ENCODE measurements at places on chromosomes 2 and 18.

DNA sequence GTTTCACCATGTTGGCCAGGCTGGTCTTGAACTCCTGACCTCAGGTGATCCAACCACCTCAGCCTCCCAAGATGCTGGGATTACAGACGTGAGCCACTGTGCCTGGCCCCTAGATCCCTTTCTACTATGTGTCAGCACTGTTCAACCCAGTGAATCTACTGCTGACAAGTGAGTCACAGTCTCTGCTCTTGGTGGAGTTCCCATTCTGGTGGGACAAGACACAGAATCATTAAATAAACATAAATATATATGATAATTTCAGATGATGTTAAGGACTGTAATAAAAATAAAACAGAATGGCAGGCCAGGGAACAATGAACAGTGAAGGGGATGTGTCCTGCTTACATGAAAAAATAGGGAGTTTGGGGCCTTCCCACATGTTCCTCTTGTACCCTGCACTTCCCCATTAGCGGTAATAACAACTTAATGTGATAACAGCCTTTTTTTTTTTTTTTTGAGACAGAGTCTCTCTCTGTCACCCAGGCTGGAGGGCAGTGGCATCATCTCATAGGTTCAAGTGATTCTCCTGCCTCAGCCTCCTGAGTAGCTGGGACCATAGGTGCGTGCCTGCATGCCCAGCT lies 112.2 kb downstream of the CPO start:
- DNase-seq = peak; percentile 45

GRCh38 chr2:192042126-192042525 lies 152.6 kb downstream of the TMEFF2 start:
- no peak for DNase-seq

DNA sequence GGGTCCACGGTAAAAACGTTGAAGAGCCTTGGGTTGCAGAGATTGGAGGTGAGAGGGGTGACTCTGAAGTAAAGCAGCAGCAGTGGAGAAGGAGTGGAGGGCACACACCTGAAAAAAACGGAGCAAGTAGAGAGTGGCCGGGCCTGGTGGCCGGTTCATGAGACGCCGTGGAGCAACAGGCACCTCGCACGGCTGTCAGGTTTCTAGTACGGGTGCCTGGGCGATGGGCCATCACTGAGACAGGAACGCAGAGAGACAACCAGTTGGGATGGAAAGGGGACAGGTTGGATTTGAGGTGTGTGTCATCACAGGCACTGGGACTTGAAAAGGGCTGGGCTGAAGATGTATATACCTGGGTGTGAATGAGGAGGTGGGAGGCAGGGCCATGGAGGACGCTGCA lies 104.2 kb downstream of the MTCL1 start:
- DNase-seq = no peak

DNA sequence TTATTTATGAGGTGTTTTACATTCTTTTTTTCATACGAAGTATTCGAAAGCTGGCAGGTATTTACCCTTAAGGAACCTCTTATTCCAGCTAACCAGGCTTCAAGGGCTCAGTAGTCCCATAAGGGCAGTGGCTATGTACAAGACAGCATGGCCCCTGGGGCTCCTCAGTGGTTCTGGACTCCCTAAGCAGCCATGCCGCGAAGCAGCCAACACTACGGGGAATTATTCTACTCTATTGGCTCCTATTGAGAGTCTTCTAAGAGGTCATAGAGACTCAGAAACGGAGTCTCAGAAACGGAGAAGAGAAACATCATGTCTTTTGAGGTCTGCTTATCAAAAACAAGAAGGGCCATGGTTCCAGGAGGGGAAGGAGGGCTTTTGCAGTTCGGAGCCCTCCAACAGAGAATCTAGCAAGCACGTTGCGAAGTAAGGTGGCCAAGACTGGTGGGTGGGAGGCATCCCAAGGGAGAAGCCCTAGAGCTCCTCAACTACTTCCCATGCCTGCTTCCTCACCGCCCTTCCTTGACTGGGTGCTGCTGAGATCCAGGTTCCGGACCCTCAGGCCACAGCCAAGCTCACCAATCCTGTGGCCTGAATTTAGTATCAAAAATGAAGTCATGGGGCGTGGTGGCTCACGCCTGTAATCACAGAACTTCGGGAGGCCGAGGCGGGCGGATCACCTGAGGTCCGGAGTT lies 109.7 kb downstream of the INO80D start:
- DNase-seq = no peak

GRCh38 chr18:25561918-25562317 lies 210.0 kb upstream of the ZNF521 start:
- peak; percentile 28 for DNase-seq

DNA sequence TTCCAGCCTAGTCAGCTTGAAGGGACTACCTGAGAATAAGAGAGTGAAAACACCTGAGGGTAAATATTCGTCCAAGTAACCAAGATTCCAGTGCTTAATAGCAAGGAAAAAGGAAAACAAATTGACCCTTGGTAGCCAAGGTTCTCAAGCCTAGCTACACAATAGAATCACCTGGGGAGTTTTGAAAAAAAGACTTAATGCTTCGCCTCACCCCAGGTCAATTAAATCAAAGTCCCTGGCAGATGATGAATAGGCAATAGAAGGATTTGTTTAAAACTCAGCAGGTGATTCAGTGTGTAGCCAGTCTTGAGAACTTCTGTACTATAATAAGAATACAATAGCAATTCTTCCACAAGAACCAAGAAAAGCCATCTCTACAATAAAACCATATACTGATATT lies 500.2 kb downstream of the XIRP2 start:
- DNase-seq = no peak

- peak; percentile 58 for DNase-seq
These were observed 18.2 kb downstream of the BMP10 start for GRCh38 chr2:68853035-68853434.

DNA sequence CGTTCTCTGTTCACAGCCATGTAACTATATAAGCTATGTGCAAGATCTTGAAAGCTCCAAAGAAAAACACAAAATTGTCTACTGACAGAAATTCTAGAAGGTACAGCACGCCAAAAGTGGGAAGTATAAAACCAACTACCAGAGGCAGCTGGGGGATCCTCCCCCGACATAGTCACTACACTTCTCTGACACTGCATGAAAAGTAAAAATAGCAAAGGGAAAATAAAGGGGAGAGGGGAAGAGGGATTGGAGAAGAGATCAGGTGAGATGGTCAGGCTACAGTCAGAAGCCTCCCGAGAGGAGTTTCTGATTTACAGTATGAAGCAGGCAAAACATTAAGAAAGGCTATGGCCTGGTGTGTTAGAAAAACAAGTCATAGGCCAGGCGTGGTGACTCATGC lies 39.8 kb upstream of the PCBP1 start:
- no peak for DNase-seq

DNA sequence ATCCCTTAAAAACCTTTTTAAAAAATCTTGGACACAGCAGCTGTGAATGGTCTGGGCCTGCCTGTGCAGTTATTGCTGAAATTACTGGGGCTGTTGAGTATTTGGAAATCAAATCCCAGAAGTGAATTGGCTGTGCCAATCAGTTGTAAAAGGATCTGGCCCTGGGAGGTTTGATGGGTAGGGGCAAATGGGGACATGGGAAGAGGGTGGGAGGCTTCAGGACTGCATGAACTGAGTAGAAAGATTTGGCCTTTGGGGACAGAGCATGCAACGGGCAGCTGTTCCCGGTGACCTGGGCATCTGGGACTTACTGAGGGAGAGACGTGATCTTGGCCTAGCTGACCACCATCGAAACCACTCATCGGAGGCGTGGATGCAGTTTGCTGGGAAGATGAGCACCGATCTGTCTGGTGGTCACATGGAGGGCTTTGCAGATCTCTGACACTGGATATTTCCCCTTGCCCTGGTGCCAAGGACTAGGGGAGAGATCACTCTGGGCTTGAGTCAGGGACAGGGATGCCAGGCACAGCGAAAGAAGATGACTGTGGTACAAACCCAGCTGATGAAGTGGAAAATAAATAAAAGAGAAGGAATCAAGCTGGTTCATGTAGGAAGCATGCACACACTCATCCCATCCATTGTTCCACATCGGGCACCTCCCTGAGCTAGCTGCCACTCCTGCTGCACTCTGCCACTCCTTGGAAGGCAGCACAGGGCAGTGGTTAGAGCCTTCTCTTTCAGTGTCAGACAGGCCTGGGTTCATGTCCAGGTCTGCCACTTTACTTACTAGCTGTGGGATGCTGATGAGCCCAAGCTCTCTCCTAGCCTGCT lies 58.4 kb downstream of the SEMA4F start:
- DNase-seq = no peak

DNA sequence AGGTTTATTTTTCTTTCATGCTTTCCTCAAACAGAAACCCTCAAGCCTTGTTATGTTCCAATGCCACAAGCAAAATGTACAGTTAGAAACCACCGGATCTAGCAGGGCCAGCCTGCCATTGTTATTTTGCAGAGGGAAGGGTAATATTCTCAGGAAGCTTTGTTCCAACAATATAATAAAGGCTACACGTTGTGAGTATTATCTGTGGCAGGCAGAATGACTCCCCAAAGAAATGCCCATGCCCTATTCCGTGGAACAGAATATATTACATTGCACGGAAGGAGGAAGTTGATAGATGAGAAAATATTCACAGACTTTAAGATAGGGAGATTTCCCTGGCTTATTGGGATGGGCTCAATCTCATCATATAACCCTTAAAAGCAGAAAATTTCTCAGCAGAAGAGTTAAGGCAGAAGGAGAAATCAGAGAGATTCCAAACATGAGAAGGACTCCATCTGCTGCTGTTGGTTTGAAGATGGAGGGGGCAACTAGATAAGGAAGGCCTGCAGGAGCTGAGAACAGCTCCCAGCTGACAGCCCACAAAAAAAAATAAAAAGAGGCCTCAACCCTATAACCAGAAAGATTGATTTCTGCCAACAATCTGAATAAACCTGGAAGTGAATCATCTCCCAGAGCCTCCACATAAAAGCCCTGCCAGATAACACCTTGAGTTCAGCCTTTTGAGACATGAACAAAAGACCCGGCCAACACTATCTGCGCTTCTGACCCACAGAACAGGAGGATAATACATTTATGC lies 466.6 kb downstream of the LPIN1 start:
- no peak for DNase-seq
